Activated naive CD8-positive, alpha-beta T cell treated with anti-CD3 and anti-CD28 coated beads, Interleukin-2, amount 10 ng/mL, durations not matched to agents 7 days and 5 days (primary cell): ENCODE measurements at places on chromosomes 2 and 18. TPM values are rescaled to one million over a fixed set of nuclear protein-coding genes. Genes with fewer than 3 reads are reported as not detected.

DNA sequence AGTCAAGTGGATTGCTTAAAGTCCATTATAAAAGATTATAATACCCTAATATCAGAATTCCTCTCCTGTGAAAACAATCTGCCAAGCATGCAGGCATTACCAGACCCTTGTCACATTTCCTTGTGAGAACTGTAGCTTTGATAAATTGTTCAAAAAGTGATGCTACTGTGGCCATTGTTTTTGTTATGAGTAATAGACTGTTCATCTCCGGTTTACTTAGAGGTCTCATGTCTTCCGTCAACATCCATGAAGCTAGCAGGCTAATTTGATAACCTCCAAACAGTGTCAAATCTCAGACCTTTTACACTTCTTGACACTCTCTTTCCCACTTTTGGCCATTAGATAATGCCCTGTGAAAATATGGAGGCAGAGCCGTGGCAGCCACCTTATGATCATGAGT lies 342.7 kb downstream of the CPS1 start:
- no peak overlapping the region for H3K4me3 ChIP-seq
- H3K4me1 ChIP-seq: no peaks in the 10 kb centered on the region
- H3K27me3 ChIP-seq: no peaks in the 10 kb centered on the region
- no peak for DNase-seq
- H3K27ac ChIP-seq: no peak overlapping the region

HSBP1L1 gene
- total RNA-seq: 14.0 TPM

- no peak overlapping the region for H3K27ac ChIP-seq
- no peak overlapping the region for H3K4me3 ChIP-seq
- no peaks in the 10 kb centered on the region for H3K36me3 ChIP-seq
- no peak for DNase-seq
- H3K4me1 ChIP-seq: no peaks in the 10 kb centered on the region
These were observed 633.2 kb upstream of the PKDCC start for GRCh38 chr2:41414486-41415230.

- H3K27me3 ChIP-seq: peaks cover 3% of the 10 kb centered on the region
- H3K4me1 ChIP-seq: no peaks in the 10 kb centered on the region
- no peak overlapping the region for H3K4me3 ChIP-seq
- no peak for DNase-seq
- H3K27ac ChIP-seq: no peak overlapping the region
These were observed 170.0 kb downstream of the TSN start for GRCh38 chr2:121925466-121925865.

RNF103 gene
- total RNA-seq: 20.9 TPM

PSMA8 gene
- 1.3 TPM for total RNA-seq

ANKRD30BL gene
- total RNA-seq: 0.20 TPM

ONECUT2 gene
- total RNA-seq: not detected

GRCh38 chr2:66573416-66573815 lies 138.5 kb downstream of the MEIS1 start:
- DNase-seq: no peak
- H3K27ac ChIP-seq: no peak overlapping the region
- no peak overlapping the region for H3K4me3 ChIP-seq
- peaks cover 1% of the 10 kb centered on the region for H3K4me1 ChIP-seq
- H3K27me3 ChIP-seq: peaks cover 40% of the 10 kb centered on the region

DNA sequence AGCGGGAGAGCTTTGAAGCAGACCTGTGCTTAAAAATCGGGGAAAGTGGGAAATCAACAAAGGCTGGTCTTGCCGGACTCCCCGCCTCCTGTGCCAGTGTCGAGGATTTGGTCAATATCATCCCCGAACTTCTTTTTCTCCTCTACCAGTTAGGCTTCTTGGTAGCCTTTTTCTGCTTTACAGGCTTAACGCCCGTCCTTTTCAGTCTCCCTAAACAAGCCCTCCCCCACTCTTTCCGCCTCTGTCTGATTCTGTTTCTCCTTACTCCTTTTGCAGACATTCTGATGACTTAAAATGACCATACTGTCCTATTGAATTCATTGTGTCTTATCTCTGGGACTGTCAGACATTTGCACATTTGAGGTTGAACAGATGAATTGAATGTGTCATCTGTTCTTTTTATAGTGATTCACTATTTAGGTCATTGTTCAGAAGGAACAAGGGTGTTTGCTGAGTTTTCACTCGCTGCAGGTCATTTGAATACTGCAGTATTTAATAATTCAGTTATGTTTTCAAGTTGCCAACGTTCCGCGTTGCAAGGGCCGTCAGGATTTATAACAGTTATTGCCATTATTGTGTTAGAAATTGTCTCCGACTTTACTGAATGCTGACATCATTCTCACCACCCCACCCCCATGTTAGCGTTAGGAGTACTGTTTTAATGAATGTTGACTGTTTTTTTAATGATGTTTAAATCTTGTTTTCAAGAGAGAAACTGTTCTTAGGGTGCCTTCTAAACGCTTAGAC lies 1.1 kb downstream of the ITGAV start:
- no peaks in the 10 kb centered on the region for H3K27me3 ChIP-seq
- H3K4me1 ChIP-seq: peaks cover 20% of the 10 kb centered on the region
- H3K27ac ChIP-seq: peak overlapping the region; percentile 79
- no peak for DNase-seq
- H3K36me3 ChIP-seq: no peaks in the 10 kb centered on the region

- no peaks in the 10 kb centered on the region for H3K36me3 ChIP-seq
- no peak for DNase-seq
- no peak overlapping the region for H3K4me3 ChIP-seq
- H3K27me3 ChIP-seq: peaks cover 17% of the 10 kb centered on the region
- H3K4me1 ChIP-seq: peaks cover 9% of the 10 kb centered on the region
- H3K27ac ChIP-seq: no peak overlapping the region
These were observed 37.8 kb upstream of the LDLRAD4 start for GRCh38 chr18:13180614-13181375.

GRCh38 chr2:231063347-231063746 lies 6.7 kb downstream of the PSMD1 start:
- peaks cover 20% of the 10 kb centered on the region for H3K36me3 ChIP-seq
- H3K4me1 ChIP-seq: peaks cover 16% of the 10 kb centered on the region
- DNase-seq: no peak
- H3K27me3 ChIP-seq: no peaks in the 10 kb centered on the region
- H3K27ac ChIP-seq: no peak overlapping the region

- H3K27ac ChIP-seq: no peak overlapping the region
- DNase-seq: no peak
- H3K27me3 ChIP-seq: no peaks in the 10 kb centered on the region
- no peaks in the 10 kb centered on the region for H3K36me3 ChIP-seq
- H3K4me1 ChIP-seq: peaks cover 3% of the 10 kb centered on the region
These were observed 113.5 kb downstream of the CRIM1 start for GRCh38 chr2:36469106-36469477.

DNA sequence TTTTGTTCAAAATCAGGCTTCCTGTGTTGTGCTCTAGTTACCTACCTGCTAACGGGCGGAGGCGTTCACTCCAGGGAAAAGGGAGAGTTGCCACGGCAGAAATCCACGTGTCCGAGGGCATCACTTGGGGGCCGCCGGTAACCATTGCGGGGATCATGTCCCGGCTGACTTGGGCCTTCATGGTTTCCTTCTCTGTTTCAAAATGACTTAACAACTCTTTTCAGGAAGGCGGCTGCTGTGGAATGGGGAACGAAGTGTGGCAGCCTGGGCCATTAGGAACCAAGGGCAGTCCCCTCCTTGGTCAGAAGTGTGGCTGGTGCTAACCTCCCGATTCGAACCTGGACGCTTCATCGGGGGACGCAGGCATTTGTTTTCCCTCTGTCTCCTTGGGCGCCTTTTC lies 56.8 kb downstream of the INPP5D start:
- H3K4me3 ChIP-seq: no peak overlapping the region
- no peak for DNase-seq
- no peaks in the 10 kb centered on the region for H3K27me3 ChIP-seq
- H3K27ac ChIP-seq: no peak overlapping the region

MLPH gene
- not detected for total RNA-seq

DNA sequence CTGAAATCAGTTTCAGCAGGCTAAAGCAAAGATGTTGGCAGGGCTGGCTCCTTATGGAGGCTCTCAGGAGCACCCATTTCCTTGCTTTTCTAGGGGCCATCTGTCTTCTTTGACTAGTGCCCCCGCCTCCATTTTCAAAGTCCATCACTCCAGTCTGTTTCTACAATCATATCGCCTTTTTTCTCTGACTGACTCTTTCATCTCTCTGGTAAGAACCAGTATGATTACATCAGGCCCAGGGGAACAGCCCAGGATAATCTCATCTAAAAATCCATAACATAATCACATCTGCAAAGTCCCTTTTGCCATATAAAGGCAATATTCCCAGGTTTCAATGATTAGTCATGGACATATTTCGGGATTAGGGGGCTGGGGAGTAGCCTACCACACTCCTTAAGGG lies 57.0 kb downstream of the CUL3 start:
- no peak for DNase-seq
- H3K27me3 ChIP-seq: no peaks in the 10 kb centered on the region
- H3K4me3 ChIP-seq: no peak overlapping the region
- peaks cover 40% of the 10 kb centered on the region for H3K36me3 ChIP-seq

CXCR1 gene
- total RNA-seq: 0.19 TPM

DNA sequence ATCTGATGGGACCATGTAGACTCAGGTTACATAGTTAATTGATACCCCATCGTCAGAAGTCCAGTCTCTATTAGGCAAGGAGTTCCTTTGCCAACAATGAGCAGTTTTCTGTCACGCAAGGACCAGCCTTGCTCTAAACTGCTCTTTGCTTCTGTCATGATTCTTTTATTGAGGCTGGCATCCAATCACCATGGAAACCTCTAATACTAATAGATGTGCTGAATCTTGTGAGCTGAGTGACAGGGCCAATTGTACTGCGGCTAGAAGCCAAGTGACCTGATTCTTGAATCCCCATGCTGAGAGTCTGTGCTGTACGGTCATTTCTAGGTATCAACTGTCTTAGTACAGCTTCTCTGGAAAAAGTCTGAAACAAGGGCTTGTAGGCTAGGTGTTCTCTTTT lies 395.6 kb downstream of the RND3 start:
- no peak for DNase-seq
- H3K36me3 ChIP-seq: no peaks in the 10 kb centered on the region
- no peaks in the 10 kb centered on the region for H3K4me1 ChIP-seq

GRCh38 chr2:181457121-181457740 lies at the start of gene ITGA4:
TSS of gene ITGA4 (plus strand) at chr2:181457386. CDS start at chr2:181457655, 269 bp downstream.
- peak within 1 kb of the TSS; percentile 94 for H3K27ac ChIP-seq
- H3K36me3 ChIP-seq: peaks cover 39% of the 10 kb centered on the region
- H3K4me1 ChIP-seq: peaks cover 40% of the 10 kb centered on the region
- H3K27me3 ChIP-seq: no peaks in the 10 kb centered on the region
- H3K4me3 ChIP-seq: peak within 1 kb of the TSS; percentile 99

GRCh38 chr2:235264121-235264493 lies 229.7 kb upstream of the AGAP1 start:
- no peaks in the 10 kb centered on the region for H3K4me1 ChIP-seq
- H3K36me3 ChIP-seq: no peaks in the 10 kb centered on the region
- H3K4me3 ChIP-seq: no peak overlapping the region
- no peak overlapping the region for H3K27ac ChIP-seq

FAM237A gene
- total RNA-seq: not detected

- no peaks in the 10 kb centered on the region for H3K4me1 ChIP-seq
- no peak for DNase-seq
- H3K4me3 ChIP-seq: no peak overlapping the region
- H3K27ac ChIP-seq: no peak overlapping the region
- H3K36me3 ChIP-seq: no peaks in the 10 kb centered on the region
These were observed 2194.3 kb upstream of the CELF4 start for GRCh38 chr18:39759926-39760325.

GRCh38 chr2:78532762-78533379 lies 492.6 kb upstream of the REG3G start:
- no peak overlapping the region for H3K27ac ChIP-seq
- H3K4me1 ChIP-seq: no peaks in the 10 kb centered on the region
- no peak for DNase-seq
- H3K36me3 ChIP-seq: no peaks in the 10 kb centered on the region

LYG2 gene
- not detected for total RNA-seq

CRYGC gene
- total RNA-seq: not detected

- no peaks in the 10 kb centered on the region for H3K36me3 ChIP-seq
- H3K4me1 ChIP-seq: peaks cover 18% of the 10 kb centered on the region
- no peak overlapping the region for H3K4me3 ChIP-seq
- DNase-seq: no peak
- H3K27ac ChIP-seq: peak overlapping the region; percentile 74
- H3K27me3 ChIP-seq: no peaks in the 10 kb centered on the region
These were observed 21.9 kb upstream of the SEMA4C start for GRCh38 chr2:96891591-96892333.

GRCh38 chr2:70728128-70728527 lies 39.9 kb downstream of the ADD2 start:
- peaks cover under 1% of the 10 kb centered on the region for H3K4me1 ChIP-seq
- H3K4me3 ChIP-seq: no peak overlapping the region
- no peak for DNase-seq
- H3K36me3 ChIP-seq: no peaks in the 10 kb centered on the region
- H3K27me3 ChIP-seq: no peaks in the 10 kb centered on the region
- no peak overlapping the region for H3K27ac ChIP-seq

DNA sequence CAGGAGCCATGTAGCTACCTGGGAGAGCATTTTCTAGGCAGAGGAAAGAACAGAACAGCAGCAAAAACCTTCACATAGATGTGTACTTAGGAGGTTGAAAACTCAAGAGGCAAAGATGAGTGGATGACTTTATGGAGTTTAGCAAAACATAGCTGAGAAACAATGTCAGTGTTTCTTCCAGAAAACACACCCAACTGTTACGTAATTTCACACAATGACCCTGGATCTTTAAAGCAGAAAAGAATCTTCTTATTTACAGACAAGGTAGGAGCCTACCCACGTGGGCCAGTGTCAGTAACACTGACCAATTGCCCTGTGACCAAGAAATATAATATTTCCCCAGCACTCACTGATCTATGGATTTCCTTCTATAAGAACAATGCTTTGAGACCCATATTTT lies 254.6 kb downstream of the CDH20 start:
- no peaks in the 10 kb centered on the region for H3K4me1 ChIP-seq
- no peak for DNase-seq
- H3K27me3 ChIP-seq: peaks cover 23% of the 10 kb centered on the region

- no peak overlapping the region for H3K27ac ChIP-seq
- DNase-seq: no peak
- peaks cover 2% of the 10 kb centered on the region for H3K36me3 ChIP-seq
- H3K4me3 ChIP-seq: no peak overlapping the region
- peaks cover under 1% of the 10 kb centered on the region for H3K4me1 ChIP-seq
- H3K27me3 ChIP-seq: peaks cover 10% of the 10 kb centered on the region
These were observed 61.9 kb upstream of the HK2 start for GRCh38 chr2:74772046-74772445.

RGPD3 gene
- total RNA-seq: not detected
